Activated T-helper 9 cell treated with anti-CD3 and anti-CD28 coated beads, Interleukin-2, amount 50 U/mL, for 16 hours (primary cell): ENCODE measurements at places on chromosomes 4 and X.

GRCh38 chrX:10945498-10945897, 165.6 kb upstream of the HCCS start:
- no peak for DNase-seq

GRCh38 chrX:149804102-149804501, 22.4 kb downstream of the MAGEA9 start:
- no peak for DNase-seq

GRCh38 chr4:22670956-22671355, 21.8 kb upstream of the GBA3 start:
- DNase-seq, result no peak

- no peak for DNase-seq
Observed at GRCh38 chrX:134737721-134738369, 79.6 kb upstream of the PLAC1 start.

GRCh38 chr4:8221476-8221875, 22.4 kb downstream of the SH3TC1 start:
- no peak for DNase-seq

DNA sequence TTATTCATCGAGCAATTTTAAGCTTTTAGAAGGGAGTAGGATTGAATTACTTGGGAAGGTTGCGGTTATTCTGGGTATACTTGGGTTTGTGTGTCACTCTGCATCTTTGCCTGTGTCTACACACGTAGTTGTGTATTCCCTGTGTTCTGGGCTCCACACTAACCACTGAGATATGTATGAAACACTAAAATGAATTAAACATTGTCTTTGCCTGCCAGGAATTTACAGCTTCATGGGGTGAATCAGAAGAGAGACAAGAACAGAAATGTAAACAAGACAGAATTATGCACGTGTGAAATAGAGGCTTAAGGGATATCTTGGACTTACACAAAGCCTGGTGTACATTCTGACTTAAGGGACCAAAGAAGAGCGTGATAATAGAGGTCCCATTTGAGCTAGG, 228.5 kb downstream of the AFF2 start:
- DNase-seq, result no peak

- no peak for DNase-seq
Observed at GRCh38 chrX:71556036-71556435, 22.2 kb upstream of the GCNA start.

DNA sequence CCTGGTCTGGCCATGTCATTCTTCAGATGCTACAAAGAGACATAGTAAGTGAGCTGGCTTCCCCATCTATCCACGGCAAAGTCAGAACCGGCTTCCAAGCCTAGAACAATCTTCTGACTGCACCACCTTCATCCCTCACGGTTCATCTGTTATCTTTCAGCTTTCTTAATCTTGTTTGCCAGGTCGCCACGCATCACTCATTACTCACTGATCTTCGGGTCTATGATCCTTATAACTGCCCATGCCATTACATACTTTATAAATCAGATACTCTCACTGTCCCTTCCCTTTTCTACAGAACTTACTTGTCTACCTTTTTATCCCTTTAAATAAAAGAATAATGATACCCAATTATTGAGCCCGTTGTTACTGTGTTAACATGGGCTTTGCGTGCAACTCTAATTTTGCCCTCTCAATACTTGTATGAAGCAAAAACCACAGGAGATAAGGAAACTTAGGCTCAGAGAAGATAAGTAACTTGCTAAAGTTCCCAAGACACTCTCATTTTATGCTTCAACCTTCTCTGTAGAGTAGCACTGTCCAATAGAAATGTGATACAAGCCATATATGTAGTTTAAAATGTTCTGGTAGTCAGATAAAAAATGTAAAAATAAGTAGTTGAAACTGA, 171.7 kb downstream of the AMELX start:
- no peak for DNase-seq

DNA sequence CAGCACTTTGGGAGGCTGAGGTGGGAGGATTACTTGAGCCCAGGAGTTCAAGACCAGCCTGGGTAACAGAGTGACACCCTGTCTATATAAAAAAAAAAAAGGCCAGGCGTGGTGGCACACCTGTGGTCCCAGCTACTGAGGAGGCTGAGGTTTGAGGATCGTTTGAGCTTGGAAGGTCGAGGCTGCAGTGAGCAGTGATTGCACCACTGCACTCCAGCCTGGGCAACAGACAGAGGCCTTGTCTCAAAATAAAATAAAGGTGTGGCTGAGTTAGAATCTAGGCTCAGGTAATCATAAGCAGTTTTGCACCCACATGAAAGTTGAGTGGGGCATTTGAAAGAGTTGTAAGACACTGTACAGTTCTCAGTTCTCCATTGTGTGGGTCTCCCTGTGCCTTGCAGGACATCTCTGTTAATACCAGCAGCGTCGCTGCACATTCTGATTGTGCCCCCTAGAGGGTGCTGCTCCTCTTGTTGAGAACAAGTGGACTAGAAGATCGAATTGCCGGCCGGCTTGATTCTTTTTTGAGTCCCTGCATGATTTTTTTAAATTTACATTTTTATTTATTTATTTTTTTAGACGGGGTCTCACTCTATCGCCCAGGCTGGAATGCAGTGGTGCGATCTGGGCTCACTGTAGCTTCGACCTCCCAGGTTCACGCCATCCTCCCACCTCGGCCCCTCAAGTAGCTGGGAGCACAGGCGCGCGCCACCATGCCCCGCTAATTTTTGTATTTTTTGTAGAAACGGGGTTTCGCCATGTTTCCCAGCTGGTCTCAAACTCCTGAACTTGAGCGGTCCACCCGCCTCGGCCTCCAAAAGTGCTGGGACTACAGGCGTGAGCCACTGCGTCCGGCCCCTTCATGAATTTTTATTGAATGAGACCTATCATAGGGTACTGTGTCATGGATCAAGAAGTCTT, 73.6 kb upstream of the RBMX start:
- peak; percentile 26 for DNase-seq

GRCh38 chrX:118220509-118220908, 103.9 kb upstream of the KLHL13 start:
- no peak for DNase-seq

- no peak for DNase-seq
Observed at GRCh38 chr4:42088386-42088785, 64.1 kb downstream of the BEND4 start.

GRCh38 chr4:184588893-184589292, 60.4 kb downstream of the CASP3 start:
- no peak for DNase-seq

DNA sequence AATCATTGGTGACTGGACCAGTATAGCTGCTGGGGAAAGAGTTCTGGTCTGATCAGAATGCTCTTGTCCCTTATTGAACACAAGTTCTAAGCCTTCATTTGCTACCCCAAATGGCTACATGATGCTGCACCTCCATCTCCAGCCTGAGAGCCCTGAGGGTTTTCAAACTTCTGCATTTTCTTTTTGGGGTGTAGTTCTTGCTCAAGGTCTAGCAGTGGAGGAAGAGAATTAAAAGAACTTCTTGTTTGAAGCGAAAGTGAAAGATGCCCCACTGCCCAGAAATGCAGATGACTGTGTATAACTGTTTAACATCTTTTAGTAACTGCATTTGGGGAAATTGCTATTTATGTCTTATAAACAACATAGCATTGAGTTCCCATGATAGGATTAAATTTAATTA, 38.5 kb downstream of the LAMTOR3 start:
- DNase-seq, result no peak

- DNase-seq, result no peak
Observed at GRCh38 chrX:66053414-66053813, 13.5 kb upstream of the VSIG4 start.

- no peak for DNase-seq
Observed at GRCh38 chr4:26388671-26389070, 67.9 kb downstream of the RBPJ start.

DNA sequence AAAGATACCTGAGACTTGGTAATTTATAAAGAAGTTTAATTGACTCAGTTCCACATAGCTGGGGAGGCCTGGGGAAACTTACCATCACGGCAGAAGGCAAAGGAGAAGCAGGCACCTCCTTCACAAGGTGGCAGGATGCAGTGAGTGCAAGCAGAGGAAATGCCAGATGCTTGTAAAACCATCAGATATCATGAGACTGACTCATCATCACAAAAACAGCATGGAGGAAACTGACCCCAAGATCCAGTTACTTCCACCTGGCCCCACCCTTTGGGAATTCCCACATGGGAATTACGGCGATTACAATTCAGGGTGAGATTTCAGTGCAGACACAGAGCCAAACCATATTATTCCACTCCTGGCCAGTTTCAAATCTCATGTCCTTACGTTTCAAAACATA, 514.7 kb upstream of the SPANXN1 start:
- DNase-seq, result no peak

DNA sequence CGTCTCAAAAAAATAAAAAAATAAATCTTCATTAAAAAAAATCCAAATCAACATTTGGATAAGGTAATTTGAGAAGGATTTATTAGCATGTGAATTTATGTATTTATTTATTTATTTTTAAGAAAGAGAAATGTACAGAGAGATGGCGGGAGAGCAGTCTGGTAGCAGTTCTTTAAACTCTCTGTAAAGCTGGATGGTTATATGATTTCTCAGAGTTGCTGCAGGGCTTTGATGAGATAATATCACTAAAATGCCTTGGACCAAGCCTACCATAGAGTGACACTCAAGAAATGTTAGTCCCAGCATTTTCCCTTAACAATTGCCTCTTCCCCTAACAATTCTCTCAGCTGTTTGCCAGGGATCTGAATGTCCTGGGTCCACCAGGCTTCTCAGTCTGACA, 103.4 kb upstream of the LNX1 start:
- DNase-seq, result no peak

GRCh38 chr4:79851625-79852304, 221.3 kb downstream of the ANTXR2 start:
- DNase-seq, result no peak

DNA sequence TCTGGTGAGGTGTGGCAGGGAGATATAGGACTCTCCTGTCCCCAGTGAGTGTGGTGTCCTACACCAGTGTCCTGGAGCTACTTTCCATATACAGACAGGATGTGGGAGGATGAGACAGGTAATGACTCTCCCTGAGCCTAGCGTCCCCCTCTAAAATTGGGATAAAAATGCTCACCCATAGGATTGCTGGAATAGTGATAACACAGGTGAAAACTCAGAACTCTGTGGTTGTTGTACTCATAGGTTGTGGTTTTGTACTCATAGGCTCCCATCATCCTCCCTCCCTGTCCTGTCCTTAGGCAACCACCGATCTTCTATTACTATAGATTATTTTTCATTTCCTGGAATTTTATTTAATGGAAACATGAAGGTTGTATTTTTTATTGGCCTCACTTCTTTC, 60.7 kb upstream of the NXF3 start:
- DNase-seq, result no peak

DNA sequence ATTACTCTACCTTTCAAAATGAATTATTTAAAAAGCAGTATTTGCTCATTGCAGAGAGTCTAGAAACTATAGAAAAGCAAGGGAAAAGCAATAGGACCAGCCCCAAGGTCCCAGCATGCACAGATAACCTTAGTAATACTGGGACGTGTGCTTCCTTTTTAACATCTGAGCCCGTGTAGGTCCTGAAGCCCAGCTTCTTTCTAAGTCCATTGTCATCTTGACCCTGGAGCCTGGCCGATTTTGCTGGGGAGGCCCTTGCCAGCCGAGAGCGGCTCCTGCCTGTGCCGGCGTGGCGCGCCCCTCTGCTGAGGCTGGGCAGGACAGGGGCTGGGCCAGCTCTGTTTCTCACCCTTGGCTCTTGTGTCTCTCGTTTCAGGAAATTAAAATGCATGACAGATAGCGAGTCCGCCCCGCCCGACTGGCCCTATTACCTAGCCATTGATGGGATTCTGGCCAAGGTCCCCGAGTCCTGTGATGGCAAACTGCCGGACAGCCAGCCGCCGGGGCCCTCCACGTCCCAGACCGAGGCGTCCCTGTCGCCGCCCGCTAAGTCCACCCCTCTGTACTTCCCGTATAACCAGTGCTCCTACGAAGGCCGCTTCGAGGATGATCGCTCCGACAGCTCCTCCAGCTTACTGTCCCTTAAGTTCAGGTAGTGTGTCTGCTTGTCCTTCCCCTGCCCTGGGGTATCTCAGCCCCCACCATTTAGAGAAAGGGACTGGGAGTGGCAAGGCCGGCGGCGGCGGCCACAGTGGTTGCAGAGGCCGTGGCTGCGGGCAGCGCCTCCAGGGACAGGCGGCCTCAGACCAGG, 4.1 kb downstream of the MSANTD1 start:
- DNase-seq, result no peak

DNA sequence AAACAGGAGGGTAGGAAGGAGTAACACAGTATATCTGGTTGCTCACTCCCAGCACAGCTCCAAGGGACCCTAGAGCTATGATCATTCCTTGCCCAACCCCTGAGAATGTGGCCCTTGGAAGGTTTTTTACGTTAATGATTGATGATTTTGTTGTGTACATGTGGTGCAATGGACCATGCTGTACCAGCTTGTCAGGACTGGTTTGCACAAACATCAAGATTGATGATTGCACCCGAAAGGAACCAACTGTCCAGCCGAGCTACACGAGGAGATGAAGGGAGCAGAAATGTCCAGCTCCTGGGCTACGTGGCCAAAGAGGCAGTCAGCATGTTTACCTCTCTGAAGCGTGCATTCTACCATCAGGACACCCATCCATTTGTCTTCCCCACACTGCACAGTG, 83.2 kb upstream of the USP9X start:
- no peak for DNase-seq

DNA sequence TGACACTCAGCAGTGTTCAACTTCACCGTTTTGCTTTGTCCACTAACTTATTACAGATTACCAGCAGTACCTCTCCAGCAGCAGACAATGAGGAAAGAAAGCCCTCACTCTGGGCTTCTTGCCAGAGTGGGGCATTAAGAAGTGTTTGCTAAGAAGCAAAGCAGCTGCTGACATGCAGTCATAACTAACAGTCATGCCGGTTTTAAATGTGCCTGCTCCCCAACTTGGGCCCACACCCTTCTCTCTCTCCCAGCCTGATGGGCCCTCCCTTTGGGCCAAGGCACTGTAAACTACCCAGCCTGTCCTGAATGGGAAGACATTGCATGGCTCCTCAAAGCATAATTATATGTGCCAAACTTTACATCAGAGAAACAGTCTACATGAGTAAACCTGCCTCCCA, 54.6 kb upstream of the HHIP start:
- no peak for DNase-seq

- no peak for DNase-seq
Observed at GRCh38 chrX:48816014-48816810, 10.1 kb upstream of the ERAS start.

DNA sequence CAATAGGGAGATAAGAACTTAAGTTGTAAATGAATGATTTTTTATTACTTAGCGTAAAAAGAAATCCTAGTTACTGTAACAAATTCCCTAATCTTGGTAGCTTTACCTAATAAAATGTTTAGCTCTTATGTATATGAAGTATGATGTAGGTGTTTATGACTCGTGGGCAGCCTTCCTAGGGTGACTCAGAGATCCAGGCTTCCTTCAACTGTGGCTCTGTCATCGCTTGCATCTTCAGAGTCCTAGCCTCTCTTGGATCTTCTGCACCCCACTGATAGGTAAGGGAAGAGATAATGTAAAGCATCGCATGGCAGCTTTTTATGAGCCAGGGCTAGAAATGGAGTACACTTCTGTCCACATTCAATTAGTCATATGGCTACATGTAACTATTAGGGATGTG, 165.6 kb upstream of the GLRA2 start:
- no peak for DNase-seq

GRCh38 chr4:128940971-128941370, 131.5 kb downstream of the JADE1 start:
- no peak for DNase-seq

- no peak for DNase-seq
Observed at GRCh38 chr4:48141048-48141447, 7.0 kb upstream of the TXK start.
